COR-L47 (cell line): ENCODE measurements at places on chromosomes 5 and 9.

DNA sequence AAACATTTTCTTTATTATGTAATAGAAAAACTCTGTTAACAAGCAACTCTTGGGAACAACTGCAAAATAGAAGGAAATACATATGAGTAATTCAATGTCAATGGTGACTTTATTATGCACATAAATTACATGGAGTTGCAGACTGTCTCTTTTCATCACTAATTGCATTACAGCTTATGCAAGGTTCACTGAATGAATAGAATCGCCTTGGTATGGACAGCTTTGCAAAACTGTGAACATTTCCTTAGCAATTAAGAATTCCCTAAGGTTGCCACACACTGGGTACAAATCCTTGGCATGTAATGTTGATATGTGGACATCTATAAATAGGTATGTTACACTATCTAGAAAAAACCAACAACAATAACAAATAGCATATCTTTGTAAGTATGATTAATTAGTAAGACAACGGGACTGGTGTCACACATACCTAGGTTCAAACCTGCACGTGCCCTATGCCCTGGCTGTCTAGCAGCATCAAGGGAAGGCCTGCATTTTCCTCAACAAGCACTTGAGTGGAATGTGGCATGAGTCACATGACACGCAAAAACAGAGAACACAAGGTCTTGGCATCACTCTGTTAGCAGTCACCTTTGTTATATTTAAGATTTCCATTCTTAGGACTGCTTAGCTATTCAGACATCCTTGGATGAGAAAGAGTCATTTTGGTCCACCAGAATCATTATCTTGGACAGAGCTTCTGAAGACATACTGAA is 263.9 kb downstream of the CTNND2 start:
- DNase-seq = no peak

DNA sequence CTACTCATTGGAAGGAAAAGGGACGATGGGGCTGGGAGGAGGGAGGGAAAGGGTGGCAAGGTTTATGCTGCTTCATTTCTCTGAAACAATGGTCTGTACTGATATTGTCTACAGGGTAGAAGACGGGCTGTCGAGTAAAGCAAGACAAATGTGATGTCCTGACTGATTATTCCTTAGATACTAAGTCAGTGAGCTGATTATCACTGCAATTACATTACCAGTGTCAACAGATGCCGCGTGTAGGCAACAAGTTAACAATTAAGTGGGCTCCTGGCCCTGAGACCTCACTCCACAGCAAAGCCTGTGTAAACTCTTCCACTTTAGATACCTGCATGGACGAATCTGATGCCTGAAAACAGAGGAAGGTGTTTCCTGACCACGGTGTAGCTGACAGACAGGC is 602.8 kb downstream of the IRX1 start:
- no peak for DNase-seq

- peak; percentile 38 for DNase-seq
These were observed 23.4 kb downstream of the UBLCP1 start for GRCh38 chr5:159286420-159287035.

DNA sequence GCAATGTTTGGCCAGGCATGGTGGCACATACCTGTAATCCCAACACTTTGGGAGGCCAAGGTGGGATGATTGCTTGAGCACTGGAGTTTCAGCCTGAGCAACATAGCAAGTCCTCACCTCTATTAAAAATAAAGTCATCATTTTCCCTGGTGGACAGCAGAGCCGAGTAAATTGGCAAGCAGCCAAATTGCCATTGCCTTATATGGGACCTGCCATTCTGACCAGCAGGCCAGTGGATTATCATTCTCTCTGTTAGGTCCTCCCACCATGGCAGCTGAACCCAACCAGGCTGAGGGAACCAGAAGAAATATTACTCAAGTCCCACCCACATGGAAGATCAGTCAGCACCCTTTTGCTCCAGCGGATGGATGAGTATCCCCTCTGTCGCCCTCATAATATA is 1829.9 kb downstream of the EFNA5 start:
- peak; percentile 38 for DNase-seq

GRCh38 chr5:18553269-18553668 is 919.0 kb downstream of the TAF11L14 start:
- no peak for DNase-seq

DNA sequence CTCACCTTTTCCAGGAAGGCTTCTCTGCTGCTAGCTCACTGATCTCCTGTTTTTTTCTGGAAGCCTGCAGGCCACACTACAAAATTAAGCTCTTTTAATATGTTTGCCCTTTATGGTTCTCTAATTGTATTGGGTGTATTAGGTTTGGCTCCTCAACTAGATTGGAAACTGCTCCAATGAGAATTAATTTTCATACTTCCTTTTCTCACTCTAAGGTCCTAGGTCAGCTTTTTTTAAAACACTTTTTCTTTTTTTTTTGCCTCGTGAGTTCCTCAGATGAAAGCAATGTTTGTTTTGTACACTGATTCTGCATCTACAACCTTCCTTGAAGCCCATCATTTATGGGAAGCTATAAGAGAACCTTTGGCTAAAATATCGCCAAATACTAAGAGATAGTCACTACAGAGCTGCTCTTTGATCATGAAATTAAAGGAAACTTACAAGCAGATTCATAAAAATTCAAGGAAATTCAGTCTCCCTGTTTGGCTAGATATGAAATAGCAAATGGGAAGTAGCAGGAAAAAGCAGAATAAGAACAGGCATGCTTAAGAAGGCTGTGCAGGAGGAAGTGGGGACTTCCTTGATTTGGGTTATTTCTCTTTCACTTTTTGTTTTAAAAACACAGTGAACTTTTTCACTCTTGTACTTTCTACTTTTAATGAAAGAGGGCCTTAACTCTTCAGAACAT is 55.2 kb upstream of the FYB1 start:
- DNase-seq = no peak

DNA sequence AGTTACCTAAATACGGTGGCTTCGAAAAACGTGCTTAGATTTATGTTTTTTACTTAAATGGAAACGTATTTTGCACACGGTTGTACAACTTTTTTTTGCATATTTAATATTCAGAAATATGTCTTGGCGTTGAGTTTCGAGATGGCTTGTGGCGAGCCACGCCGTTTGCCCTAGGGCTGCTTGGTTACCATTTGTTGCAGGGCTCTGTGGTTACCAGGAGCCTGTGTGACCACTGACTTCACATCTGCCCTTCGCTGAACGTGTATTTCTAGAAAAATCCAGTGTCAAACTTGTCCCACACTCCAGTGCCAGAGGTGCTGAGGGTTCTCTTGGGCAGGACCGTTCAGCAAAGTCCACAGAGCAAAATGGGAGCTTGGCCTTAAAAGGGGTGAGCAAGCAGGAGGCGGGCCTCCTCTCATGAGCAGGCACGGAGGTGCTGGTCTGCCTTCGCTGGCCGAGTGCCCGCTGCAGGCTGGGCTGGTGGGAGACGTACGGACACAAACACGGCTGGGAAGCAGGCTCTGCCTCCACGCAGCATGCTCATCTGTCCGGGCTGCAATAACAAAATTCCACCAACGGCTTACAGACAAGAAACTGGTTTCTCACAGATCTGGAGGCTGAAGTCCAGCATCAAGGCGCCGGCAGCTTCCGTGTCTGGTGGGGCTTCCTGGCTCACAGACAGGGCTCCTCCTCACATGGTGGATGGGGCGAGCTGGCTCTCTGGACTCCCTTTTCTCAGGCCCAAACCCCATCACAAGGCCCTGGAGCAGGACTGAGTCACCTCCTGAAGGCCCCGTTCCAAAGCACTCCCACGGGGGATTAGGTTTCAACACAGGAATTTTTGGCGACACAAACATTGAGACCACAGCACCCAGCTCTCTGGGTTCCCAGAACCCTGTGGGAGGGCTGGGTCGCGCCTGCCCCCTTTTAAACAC is 5.4 kb downstream of the MRPL36 start:
- no peak for DNase-seq

DNA sequence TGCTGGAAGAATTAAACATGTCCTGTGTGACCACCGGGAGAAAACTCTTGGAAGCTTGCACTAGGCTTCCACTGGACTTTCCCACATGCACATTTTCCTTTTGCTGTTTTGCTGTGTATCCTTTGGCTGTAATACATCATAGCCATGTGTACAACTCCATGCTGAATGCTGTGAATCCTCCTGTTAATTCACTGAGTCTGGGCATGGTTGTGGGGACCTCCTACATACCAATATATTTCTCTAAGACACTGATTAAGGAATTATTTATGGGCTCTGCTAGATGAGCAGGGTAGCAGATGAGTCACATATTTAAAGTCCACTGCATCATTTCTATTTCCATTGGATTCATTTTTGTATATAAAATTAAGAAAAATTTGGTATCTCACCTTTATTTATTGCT is 220.1 kb downstream of the CYLC2 start:
- no peak for DNase-seq

DNA sequence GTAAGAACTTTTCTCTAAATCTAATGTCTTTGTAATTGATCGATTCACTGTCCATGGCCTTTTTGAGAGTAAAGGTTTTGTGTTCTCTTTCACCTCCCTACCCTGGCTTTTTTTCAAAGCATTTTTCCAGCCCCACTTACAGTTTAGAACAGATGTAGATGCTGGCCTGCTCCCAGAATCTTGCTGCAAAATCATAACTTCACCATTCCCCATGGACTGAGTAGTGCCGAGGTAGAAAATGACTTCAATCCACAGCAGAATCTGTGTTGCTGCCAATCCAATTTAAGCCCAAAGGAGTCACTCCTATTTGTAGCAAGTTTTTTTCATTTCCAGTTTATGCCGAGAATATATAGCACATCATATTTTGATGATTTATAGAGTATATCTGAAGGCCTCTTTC is 46.5 kb upstream of the CEMIP2 start:
- DNase-seq = no peak

- DNase-seq = no peak
These were observed 260.4 kb downstream of the GABRB2 start for GRCh38 chr5:161286066-161286655.
